Activated CD4-positive, alpha-beta memory T cell treated with anti-CD3 and anti-CD28 coated beads, Interleukin-2, amount 10 ng/mL, durations not matched to agents 7 days and 5 days (primary cell): ENCODE measurements at places on chromosomes 13 and 19.

GRCh38 chr13:91157273-91158016 lies 190.0 kb upstream of the MIR17HG start:
- DNase-seq, result no peak

GRCh38 chr19:16532440-16533234 lies 9.6 kb downstream of the CHERP start:
- no peak for DNase-seq

DNA sequence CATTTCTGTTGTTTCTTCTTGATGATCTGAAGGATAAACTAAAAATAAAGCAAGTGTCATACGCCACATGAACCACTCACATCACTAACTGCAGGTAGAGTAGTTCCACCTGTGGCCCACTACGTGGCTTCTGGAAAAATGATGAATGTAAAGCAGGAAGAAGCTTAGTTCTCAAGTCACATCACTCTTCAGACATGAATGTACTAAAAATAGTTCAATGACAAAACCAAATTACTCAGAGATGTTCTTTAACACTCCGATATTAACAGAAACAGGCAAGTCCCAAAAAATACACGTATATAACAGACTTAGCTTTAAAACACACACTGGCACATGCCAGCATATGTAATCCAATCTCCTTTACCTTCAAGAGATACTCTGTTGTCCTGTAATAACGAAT lies 21.6 kb downstream of the RAB20 start:
- DNase-seq, result no peak

DNA sequence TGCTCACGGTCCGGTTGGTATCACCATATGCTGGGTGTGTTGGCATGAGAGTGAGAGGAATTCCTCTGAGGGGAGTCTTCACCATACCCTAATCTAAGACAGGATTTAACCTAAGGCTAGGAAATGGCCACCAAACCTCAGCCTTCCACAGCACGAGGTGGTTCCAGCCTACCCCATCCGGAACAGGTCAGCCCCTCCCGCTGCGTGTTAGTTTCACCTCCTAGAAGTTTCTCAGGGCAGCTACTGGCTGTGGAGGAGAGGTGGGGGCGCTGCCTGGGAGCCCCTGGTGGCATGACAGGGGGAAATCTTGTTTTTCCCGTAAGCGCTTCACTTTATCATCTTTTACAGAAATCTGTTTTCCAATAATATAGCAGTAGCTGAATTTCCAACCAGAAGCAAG lies 55.1 kb downstream of the RGCC start:
- no peak for DNase-seq

GRCh38 chr13:44276061-44276460 lies 97.6 kb upstream of the SERP2 start:
- no peak for DNase-seq

GRCh38 chr19:2475018-2475701 lies 767 bp upstream of the GADD45B start:
- DNase-seq, result peak; percentile 64

DNA sequence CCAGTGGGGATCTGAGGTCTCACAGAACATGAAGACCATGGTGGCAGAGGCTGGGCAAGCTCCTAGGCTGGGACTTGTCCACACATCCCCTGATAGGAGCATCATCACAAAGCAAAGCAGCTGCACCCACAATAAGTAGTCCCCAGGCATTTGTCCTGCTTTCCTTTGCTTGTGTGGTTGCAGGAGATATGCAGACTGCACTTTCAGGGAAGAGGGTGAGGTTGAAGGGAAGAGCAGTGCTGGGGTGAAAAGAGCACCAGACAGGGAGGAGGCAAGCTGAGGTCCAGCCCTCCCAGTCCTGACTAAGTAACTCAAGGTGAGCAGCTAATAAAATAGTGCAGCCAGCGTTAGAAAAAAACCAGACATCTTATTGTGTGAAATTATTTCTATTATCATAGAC lies 383.6 kb downstream of the UQCRFS1 start:
- no peak for DNase-seq

GRCh38 chr13:28630869-28631268 lies 28.1 kb upstream of the POMP start:
- DNase-seq, result no peak

- DNase-seq, result no peak
Observed at GRCh38 chr13:55516610-55517009, 1624.1 kb upstream of the PRR20A start.

DNA sequence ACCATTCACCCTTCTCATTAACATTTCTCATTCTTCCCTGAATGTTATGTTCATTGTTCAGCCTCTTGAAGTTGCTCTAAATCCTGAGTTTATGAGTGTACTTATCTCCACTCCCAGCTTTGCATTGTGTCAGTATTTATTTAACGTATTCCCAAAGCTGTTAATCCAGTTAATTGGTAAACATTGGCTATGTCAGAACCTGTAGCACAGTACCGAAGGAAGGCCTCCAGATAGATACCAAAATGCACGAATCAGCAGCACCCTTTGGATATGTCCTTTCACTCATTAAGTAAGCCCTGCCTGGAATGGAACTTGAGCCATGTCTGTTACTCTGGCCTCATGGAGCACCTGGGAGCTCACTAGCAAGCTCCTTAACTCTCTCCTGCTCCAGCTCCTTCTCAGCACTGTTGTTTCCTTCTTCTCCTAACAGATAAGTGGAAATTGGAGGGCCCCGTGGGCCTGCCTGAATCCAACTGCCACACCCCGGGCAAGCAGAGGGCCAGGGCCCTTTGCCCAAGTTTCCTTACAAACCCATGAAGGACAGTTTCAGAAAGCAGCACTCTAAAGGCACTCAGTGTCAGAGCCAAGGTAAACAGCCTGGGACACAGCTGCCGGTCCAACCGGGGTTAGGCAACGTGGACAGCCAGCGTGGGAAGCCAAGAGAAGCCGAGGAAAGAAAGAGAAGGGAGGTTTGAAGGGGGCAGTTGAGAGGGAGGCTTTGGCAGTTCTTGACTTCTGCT lies 155.0 kb upstream of the SERP2 start:
- DNase-seq, result no peak

- DNase-seq, result peak; percentile 28
Observed at GRCh38 chr13:36998624-36999041, 507 bp downstream of the ALG5 start.

- no peak for DNase-seq
Observed at GRCh38 chr13:102250448-102250847, 151.4 kb downstream of the FGF14 start.

DNA sequence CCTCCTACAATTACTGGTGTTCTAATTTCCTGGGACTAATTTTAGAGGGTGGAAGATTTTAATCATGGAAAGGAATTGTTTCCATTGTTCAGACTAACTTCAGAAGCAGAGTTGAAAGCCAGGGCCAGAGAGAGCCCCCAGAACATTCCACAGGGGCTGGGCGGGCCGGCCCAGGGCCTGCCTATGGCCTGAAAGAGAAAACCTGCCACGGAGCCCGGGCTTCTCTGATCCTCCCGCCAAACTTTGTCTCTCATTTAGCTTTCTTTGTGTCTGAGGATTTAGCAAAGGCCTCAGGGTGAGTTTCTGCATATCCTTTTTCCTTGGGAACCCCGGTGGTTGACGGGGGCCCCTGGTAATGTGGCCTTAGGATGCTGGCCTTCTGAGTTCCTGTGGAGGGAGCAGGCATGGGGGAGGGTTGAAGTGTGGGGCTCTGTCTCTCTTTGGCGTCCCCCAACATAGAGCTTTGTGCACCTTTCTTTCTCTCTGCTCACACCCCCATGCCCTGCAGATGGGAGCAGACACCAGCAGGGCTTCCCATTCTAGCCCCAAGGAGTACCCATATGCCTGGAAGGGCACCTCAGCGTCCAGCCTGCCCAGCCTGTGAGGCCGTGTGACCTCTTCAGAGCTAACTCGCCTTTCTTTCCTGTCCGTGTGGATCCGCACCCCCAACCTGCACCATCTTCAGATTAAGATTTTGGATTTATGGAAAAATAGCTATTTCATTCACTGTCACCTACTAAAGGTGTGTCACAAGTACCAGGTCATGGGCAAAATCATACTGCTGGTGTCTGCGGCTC lies 539.5 kb downstream of the FGF9 start:
- DNase-seq, result no peak

DNA sequence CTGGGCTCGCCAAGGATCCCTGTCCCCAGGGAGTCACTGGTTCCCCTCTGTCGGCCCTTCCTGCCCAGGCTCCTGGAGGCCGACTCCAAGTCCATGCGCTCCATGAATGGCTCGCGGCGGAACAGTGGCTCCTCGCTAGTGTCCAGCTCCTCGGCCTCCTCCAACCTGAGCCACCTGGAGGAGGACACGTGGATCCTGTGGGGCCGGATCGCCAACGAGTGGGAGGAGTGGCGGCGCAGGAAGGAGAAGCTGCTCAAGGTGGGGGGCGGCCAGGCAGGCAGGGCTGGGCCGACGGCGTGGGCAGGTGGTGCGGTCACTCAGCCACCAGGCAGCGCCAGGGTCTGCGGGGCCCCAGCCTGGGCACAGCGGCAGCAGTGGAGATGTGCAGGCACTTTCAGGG lies 17.6 kb downstream of the EVI5L start:
- no peak for DNase-seq

GRCh38 chr13:46914341-46914740 lies 17.5 kb upstream of the HTR2A start:
- no peak for DNase-seq

GRCh38 chr13:79457390-79457789 lies 23.6 kb upstream of the NDFIP2 start:
- DNase-seq, result no peak

DNA sequence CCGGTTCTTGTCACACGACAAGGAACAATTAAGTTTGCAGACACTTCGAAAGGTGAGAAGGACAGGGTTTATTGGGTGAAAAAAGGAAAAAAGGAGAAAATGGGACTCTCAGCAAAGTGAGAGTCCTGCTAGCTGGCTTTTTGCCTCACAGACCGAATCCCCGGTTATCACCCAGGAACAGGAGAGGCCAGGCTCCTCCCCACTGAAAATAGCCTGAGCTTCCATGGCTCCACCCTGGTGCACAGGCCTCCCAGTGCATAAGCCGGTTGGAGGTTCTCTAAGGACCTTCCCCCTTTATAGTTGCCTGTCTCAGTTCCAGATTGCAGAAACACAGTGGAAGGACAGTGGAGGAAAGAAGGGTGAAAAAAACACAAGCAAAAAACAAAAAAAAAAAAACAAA lies 571.7 kb downstream of the KCTD12 start:
- no peak for DNase-seq

DNA sequence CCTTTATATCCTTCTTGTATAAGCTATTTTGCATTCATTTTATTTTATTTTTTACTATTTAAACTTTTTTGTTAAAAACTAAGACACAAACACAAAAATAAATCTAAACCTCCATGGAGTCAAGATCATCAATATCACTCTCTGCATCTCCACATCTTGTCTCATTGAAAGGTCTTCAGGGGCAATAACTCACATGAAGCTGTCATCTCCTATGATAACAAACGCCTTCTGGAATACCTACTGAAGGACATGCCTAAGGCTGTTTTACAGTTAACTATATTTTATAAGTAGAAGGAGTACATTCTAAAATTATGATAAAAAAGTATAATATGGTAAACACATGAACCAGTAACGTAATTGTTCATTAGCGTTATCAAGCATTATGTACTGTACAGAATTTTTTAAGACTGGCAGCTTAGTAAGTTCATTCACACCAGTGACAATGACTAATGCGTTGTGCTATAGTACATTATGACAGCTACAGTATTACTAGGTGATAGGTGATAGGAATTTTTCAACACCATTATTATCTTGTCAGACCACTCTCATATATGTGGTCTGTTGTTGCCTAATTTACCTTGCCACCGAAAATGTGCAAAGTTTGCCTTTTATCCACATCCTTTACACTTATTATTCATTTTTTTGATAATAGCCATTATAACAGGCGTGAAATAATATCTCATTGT lies 390.7 kb upstream of the SLITRK1 start:
- no peak for DNase-seq

GRCh38 chr13:31045286-31046081 lies 113.0 kb downstream of the TEX26 start:
- DNase-seq, result peak; percentile 85
